CMK (cell line): ENCODE measurements at places on chromosomes 4 and X.

GRCh38 chrX:129653971-129654651, 645 bp downstream of the APLN start:
- DNase-seq = no peak

DNA sequence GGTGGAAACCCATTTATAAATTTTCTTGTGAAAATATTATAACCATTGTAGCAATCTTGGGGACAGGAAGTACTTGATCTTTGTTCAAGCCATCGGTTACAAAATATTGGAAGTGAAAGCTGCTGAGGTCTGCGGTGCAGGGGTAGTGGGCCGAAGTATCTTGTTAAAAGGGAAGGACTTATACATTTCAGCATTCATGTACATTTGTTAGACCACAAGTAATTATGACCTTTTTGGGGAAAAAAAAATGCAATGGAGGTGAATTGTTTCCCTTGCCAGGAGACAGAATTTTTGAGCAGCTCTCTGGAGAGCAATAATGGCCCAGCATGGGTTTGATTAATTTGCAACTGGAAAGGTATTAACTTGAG, 121.3 kb downstream of the EGF start:
- DNase-seq = no peak

- no peak for DNase-seq
Observed at GRCh38 chrX:94758130-94758529, 1084.1 kb downstream of the FAM133A start.

DNA sequence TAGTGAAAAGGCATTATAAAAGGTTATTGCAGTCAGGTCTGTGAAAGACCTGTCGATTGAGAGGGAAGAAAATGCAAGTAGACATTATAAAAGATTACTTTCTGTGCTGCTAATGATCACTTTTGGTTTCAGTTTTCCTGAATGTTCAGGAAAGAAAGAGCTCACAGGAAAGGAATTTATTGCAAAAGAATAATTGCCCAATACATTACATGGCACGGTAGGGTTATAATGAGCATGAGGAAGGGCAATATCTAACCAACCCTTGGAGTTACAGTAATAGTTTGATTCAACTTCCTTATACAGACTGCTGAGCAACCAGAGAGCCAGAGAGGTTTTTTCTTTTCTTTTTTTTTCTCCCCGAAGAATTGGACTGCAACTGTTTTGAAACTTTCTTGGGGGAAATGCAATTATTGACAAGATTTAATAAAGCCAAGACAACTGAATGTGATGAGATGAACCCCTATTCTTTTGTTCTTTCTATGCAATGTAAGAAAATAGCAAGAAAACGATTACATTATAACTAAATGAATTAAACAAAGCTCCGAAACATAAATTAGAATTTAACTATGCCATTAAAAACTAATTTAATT, 247.0 kb downstream of the C4orf33 start:
- DNase-seq = no peak

DNA sequence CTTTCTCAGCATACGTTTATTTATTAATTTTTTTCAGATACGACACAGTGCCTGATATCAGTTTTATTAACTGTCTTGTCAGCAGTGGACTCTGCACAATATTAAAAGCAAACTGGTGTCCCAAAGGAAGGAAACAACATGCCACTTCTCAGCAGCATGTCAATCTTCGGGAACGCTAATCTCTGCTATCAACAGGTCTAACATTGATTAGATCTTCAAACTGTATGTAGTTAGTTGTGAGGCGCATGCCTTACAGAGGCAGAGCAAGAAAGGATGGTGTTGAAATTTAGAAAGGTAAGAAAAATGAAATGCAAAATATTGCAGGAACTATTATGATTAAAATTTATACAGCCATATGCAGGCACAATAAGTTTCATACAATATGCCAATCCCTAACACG, 233.7 kb upstream of the NDST3 start:
- DNase-seq = no peak

DNA sequence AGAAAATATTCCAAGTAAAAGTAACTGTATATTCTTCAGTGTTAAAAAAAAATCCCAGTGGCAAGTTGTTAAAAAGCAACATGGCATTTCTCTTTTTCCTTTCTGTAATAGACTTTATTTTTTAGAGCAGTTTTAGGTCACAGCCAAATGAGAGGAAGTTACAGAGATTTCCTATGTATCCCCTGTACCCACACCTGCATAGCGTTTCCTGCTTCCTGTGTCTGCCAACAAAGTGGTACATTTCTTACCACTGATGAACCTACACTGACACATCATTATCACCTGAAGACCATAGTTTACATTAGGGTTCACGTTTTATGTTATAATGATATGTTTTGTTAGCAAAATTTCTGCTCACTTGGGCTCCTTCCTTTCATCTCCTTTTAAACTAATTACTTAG, 124.7 kb downstream of the GPAT3 start:
- DNase-seq = no peak

GRCh38 chr4:40281913-40282312, 53.2 kb upstream of the CHRNA9 start:
- DNase-seq = no peak
